GM13977 (cell line): ENCODE measurements at places on chromosomes 1 and 21.

DNA sequence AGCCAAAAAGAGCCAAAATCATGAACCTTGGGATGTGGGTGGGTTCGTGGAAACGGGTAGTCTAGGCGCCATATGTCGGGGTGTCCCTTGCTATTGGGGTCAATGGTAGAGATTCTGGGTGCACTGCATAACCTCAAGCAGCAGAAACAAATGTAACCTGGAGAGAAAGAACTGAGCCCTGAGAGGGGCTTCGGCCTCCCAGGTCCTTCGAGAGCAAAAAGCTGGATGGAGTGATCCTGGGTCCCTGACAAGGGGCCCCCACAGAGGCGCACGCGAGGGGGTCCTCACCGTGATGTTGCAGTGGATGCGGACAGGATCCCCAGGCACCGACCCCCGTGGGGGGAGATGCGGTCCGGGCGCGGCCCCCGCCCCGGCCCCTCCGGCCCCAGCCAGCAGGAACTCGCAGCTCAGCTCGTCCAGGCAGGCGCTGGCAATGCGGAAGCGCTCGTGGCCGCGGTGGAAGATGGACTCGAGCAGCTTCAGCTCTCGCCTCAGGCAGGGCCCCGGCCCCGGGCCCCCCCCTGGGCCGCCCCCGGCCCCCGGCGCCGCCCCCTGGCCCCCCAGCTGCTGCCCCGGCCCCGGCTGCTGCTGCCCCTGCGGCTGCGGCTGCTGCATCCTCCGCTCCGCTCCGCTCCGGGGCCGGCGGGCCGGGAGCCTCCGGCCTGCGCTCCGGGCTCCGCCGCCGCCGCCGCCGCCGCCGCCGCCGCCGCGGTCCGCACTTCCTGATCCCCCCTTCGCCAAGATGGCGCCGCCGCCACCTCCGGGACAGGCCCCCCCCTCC is at the start of gene UBE2Q1:
Gene UBE2Q1, minus strand, starts transcription at position 724 of the 781 bp plus-strand sequence. Its CDS starts 109 bp downstream, at position 615.
- DNase-seq = no peak

DNA sequence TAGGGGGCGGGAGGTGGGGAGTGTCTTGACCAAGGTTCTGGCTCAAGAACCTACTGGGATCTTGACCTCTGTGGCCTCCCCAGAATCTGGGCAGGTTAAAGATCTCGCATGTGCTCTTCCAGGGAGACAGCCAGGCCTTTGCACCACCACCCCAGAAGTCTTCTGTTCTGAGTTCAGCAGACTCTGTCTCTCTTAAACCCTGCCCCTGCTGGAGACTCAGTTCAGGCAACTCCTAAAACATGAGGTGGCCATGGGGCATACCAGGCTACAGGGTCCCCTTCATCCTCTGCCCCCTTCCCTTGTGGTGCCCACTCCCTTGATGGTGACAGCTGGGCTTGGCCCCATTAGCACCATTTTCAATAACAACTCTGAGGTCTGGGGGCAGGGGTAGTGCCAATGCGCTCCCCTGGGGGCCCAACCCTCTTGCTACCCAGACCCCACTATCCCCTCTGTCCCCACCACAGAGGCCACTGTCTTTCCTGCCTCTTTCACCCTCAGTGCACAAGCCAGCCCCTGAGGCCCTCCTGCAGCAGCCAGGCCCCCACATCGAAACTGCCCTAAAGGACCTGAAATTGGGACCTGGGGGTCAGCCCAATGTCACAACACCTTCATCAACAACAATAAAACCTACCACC is 132.7 kb upstream of the RUNX3 start:
- no peak for DNase-seq

DNA sequence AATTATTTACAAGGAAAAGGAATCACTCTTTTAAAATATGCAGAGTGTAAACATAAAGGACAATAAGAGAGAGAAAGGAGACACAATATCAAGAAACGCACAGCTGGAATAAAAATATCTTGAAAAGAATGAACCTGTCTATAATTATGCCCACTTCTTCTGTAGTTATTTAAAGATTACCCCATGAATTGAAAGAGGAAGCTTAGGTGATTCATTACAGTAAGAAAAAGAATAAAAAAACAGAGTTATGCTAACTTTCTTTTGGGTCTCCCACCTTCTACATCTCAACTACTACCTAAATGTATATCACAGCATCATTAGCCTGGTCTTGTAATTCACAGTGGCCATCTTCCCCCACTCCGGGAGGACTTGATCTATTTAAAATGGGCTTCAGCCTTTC is 182.1 kb downstream of the MRPL39 start:
- no peak for DNase-seq

GRCh38 chr21:36545776-36546511 is 66.0 kb upstream of the CLDN14 start:
- no peak for DNase-seq

DNA sequence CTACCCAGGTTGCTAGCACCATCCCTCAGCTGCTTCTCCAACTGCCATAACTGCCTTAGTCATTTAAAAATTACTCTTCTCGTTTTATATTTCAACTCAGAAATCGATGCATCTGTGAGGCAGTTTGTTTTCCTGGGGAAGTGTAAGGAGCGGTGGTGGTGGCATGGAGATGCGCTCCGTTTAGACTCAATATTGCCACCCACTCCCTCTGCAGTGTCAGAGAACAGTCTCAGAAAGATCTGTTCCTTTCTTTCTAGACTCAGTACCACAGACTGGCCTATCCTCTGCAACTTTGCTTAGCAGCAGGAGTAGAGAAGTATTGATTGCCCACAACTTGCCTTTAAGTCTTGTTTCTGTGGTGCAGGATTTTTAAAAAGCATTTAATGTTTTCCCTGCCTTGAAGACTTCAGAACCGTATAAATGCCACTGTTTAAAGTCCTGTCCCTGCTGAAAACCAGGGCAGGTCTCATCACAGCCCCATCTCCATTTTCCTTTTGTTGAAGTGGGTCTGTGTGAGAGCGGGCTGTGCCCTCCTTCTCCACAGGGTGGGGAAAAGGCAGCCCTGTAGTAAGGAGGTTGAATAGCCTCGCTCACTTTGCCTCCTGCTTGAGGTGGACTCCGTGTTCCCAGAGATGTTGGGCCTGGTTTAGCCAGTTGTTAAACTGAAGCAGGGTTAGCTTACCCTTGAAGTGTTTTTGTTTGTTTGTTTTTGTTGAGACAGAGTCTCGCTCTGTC is 105.2 kb downstream of the NFIA start:
- DNase-seq = no peak
